ENCODE measurements at places on chromosomes 2 and 18.

- no peak for DNase-seq
These were observed 37.4 kb downstream of the ANKMY1 start for GRCh38 chr2:240520130-240520973.

DNA sequence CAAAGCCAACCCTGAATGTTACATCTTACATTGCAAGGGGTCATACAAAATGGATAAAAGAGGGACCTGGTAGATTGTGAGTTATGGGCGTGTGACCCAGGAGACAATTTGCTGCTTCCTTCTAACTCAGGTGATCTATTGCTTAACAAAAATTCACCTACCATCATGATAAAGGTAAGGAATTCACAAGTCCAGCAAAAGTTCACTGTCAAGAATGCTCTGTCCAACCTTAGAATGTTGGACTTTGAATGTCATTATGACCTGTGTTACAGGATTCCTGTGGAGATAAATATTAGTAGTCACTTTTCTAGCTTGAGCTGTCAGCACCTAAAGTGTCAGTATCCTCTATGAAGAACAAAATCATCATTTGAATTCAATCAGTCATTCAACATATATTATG lies 7.9 kb upstream of the KLF7 start:
- no peak for DNase-seq

- no peak for DNase-seq
These were observed 15.5 kb upstream of the METTL21A start for GRCh38 chr2:207640661-207641060.

- no peak for DNase-seq
These were observed 105.6 kb upstream of the CTDP1 start for GRCh38 chr18:79573921-79574491.

DNA sequence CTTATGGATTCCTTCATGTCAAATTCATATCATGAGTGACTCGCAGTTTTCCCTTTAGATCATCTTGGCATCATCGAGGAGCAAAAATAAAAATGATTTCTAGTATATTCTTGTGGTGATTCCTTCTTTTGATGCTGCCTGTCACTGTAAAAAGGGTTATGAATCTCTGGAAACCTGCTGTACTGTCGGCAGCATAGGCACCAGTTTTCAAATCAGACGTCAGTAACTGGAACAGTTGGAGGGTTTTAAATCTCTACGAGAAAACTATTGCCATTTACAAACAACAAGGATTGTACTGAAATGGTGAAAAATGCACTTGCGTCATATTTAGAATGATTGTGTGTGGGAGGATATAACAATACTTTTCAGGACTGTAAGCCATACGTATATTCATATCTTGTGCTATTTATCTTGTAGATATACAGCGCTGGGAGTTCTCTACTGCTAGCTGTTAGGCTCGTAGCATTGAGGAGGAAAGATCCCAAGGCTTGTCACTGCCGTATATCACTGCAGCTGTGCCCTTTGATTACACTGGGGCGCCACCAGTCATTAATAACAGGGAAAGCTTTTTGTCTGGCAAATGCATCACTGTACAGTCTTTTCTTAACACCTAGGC lies 320.7 kb downstream of the MTX2 start:
- no peak for DNase-seq

DNA sequence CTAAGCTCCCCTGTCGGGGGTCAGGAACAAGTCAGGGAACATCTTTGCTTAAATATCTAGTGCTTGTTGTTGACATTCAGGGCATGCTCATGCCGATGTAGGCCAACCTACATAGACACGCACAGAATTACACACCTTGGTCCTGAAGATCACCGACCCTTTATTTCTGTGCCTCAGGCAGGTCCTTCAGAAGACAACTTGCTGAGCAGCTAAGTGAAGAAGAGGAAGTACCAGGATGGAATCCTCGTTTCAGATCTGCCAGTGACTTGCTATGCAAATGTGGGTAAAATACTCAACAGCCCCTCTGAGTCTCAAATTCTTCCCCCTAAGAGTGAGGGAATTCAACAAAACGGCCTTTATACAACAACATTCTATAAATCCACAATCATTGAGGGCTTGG lies 494.7 kb downstream of the BCL11A start:
- DNase-seq, result no peak

GRCh38 chr2:134500211-134500935 lies 218.4 kb downstream of the TMEM163 start:
- no peak for DNase-seq

DNA sequence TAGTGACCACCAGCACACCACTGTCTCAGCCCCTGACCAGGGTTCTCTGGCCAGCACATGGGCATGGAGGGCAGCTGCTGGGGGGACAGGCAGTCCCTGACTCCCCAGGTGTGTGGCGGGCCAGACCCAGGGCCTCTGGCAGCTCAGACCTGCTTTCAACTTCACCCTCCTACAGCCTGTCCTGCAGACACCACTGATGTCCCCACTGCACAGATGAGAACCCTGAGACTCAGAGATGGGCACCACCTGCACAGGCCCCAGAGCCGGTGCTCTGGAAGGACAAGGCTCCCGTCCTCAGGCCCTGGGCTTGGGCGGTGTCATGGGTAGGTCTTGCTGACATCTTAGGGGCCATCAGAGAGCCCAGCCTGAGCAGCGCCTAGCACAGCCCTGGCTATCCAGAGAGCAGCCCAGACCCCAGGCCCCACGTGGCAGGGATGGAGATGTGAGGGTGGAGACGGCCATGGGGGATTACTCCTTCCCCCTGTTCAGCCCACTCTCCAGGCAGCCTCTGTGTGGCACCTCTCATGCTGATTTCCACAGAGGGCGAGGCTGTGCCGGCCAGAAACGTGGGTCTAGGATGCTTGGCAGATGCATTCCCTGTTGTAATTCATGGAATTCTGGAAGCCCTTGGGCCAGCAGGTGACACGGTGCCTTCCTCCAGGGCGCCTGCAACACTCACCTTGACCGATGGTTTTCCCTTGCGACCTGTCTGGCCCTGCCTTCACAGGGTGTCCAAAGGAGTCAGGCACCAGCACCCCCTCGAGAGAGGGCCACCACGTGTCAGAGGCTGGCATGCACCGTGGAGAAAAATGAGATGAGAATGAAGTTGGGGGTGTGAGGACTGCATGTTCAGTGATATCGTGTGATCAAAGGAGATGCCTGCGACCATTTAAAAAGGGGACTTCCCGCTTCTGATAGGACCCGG lies 61.2 kb upstream of the GLI2 start:
- DNase-seq, result no peak

DNA sequence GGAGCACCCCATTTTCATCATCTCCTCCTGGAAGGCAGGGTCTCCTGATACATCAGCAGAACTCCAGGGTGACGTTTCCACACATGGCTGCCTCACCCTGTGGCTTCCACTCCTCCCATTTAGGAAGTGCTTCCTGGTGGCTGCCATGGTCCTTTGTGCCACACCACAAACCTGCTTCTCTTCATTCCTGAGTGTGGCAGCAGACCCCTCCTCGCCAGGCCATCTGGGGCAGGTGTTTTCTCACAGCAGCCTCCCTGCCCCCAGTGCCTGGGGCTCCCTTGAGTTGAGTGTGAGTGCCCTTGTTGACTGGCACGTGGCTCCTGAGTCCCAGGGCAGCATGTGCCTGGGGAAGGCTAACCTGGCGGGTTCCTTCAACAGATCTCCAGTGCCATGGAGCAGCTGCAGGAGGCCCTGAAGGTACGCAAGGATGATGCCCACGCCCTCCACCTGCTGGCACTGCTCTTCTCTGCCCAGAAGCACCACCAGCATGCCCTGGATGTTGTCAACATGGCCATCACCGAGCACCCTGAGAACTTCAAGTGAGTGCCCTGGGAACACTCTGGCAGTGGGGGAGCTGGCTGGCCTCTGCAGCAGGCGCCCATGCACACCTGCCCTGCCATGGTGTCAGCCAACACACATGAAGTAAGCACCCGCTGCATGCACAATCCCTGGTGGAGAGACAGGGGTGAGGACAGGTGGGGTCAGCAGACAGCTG lies 113.4 kb upstream of the MCFD2 start:
- no peak for DNase-seq

DNA sequence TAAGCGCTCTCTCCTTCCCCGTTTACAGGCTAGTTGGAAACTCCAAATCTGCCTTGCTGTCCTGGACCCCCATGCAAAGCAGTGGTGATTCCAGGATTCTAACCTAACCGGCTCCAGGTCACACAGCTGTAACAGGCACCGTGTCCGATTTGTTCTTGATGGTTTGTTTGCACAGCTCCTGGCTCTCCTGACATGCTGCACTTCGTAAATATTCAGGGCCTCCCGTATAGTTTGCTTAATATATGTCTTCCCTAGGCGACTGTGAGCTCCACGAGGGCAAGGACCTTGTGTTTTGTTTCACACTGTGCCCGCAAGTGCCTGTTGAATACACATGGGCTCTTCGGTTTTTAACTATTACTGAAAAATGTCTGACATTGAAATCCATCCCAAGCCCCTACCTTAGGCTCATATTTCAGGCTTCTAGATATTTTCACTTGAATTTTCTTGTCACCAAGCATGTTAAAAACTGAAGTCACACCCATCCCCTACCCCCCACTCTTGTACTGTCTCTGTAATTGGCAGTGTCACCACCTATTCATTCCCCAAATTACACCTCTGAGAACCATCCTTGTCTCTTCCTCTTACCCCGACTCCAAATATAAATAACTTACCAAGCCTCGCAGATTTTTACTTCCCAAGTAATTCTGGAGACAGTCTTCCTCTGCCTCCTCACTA lies 1.0 kb upstream of the PUM2 start:
- DNase-seq, result no peak

DNA sequence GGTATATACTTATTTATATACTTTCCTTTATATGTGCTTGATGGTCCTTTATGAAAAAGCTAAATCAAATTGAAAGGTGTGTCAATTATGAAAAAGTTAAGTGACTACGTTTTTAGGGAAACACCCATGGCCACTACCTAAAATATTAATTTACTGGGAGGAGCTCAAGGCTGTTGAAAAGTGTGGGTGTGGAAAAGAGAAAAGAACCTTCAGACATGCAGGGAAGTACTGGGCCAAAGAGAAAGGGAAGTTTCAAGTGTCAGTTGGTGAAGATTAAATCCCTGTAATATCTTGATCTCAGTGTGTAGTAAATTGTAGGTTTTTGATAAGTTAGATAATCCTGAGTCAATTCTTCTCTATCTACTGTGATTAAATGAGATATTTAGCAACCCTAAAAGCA lies 6.2 kb upstream of the GKN1 start:
- no peak for DNase-seq

GRCh38 chr18:22320771-22321170 lies 96.9 kb downstream of the CTAGE1 start:
- no peak for DNase-seq

DNA sequence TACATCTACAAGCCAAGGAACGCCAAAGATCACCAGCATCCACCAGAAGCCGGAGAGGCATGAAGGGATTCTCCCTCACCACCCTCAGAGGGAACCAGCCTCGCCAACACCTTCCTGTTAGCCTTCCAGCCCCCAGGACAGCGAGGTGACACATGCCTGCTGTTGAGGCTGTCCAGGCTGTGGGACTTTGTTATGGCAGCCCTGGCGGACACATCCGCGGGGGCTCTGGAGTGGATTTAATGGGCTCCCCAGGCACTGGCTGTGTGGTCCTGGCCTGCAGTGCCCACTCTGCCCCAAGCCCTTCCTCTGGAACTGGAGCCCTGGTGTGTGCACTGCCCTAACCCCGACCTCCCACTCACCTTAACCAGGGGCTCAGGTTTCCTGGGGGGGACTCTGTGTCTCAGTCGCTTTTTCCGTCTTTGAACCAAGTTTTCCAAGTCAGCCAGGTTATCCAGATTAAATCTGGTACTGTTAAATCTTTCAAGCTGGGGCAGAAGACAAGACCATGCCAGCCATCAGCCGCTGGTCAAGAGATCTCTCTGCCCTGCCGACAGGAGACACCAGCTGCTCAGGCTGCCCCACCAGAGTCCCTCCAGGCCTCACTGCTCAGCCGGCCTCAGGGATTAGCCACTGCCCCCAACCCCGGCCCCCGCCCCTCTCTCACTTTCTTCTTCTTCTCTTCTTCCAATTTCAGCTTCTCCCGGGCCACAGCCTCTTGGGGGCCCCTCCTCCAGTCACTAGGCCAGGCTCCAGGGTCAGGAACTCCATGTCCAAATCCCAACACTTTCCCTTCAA lies 1.9 kb downstream of the ANKRD23 start:
- DNase-seq, result no peak

GRCh38 chr2:96265349-96265839 lies 403 bp downstream of the TMEM127 start:
- DNase-seq, result peak; percentile 43

- no peak for DNase-seq
These were observed 113.6 kb downstream of the MEP1B start for GRCh38 chr18:32303400-32303799.

DNA sequence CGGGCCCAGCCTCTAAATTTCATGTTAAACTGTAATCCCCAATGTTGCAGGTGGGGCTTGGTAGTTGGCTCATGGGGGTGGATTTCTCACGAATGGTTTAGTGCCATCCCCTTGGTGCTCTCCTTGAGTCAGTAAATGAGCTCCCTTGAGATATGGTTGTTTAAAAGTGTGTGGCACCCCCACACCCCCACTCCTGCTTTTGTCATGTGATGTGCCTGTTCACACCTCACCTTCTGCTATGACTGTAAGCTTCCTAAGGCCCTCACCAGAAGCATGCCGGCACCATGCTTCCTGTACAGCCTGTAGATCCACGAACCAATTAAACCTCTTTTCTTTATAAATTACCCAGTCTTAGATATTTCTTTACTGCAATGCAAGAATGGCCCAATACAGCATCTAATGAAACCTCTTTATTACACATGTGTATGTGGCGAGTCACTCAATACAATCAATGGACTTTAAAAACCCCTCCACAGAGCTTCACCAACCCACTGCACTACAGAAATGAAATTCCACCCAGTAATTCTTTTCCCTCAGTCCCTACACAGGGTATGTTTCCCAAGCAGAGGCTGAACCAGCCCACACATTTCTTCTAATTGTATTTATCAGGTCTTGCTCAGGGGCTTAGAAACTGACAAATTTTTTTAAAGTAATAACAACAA lies 47.3 kb downstream of the WDFY1 start:
- no peak for DNase-seq

DNA sequence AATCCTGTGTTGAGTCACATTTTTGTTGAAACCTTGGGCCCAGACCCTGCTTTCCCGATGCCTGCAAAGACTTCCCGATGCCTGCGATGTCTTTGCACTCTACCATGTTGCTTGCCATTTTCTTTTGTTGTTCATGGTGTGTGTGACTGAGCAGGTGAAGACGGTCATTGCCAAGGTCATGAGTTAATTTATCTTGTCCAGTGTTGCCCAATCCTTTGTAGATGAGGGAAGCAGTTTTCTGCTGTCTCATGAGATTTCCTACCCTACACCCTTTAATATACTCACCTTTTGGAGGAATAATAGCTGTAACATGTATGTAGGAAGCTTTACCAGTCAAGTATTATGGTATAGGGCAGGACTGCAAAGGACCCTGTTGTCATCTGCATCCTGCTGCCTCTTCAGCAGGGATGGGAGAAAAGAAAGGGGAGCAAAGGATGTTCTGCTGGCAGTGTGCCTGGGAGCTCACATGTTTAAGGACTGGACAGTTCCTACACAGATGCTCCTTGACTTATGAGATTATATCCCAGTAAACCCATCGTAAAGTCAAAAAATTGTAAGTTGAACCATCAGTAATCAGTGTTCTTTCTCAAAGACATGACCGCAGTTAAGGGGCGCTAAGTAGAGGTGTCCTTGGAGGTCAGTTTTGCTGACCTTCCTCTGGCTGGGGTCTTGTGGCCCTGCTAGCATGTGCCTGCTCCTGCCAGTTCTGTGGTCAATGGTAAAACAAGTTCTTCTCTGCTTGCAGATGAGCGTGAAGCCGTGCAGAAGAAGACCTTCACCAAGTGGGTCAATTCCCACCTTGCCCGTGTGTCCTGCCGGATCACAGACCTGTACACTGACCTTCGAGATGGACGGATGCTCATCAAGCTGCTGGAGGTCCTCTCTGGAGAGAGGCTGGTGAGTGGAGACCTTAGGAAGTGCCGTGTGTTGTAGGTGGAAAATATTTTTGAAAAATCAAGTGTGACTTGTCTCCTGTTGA lies 124.8 kb upstream of the EML6 start:
- no peak for DNase-seq
